ENCODE measurements at places on chromosomes 4 and X.

DNA sequence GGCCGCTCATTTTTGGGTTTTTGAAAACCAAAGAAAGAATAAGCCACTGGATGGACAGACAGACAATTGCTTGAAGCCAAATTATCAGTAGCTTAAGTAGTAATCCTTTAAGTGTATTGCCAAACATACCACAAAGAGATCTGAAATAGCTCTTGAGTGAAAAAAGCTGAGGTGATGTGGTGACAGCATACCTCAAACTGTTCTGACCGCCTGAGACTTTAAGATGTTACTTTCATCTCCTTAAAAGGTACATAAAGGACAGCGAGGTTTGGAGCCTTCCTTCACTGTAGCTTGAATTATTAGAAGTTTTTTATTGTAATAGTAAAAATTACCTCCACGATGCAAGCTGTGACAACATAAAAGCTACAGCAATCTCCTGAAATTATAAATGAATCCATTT, 271.5 kb upstream of the FAM241A start:
- DNase-seq: no peak

GRCh38 chr4:73998040-73999011, at the start of gene CXCL5:
Gene CXCL5 (minus strand): TSS chr4:73998677. CDS start chr4:73998581, 96 bp downstream.
- DNase-seq: no peak

GRCh38 chrX:153377727-153378126, 23.4 kb downstream of the PNMA6E start:
- no peak for DNase-seq

DNA sequence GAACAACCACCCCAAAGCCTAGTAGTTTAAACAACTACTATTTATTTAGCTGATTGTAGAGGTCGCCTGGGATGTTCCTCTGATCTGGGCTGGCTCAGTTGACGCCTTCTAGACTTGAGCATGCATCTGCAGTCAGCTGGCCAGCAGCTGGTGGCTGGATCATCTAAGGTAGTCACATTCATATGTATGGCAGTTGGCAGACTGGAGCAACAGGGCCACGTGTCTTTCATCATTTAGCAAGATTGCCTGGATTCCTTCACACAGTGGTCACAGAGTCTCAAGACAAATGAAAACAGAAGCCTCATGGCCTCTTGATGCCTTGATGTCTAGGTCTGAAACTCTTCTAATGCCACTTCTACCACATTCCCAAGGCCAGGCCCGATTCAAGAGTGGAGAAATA, 220.6 kb upstream of the S100G start:
- no peak for DNase-seq

GRCh38 chr4:109041463-109042360, 260.7 kb downstream of the COL25A1 start:
- DNase-seq: no peak

- DNase-seq: no peak
Measured at GRCh38 chr4:5683566-5683965, 24.8 kb downstream of the EVC2 start.

- no peak for DNase-seq
Measured at GRCh38 chr4:19382993-19383756, 868.5 kb upstream of the SLIT2 start.

All from HEK293T (cell line).